ENCODE measurements at places on chromosomes 11 and 22. TPM values are rescaled to one million over a fixed set of nuclear protein-coding genes. Genes with fewer than 3 reads are reported as not detected.

DNA sequence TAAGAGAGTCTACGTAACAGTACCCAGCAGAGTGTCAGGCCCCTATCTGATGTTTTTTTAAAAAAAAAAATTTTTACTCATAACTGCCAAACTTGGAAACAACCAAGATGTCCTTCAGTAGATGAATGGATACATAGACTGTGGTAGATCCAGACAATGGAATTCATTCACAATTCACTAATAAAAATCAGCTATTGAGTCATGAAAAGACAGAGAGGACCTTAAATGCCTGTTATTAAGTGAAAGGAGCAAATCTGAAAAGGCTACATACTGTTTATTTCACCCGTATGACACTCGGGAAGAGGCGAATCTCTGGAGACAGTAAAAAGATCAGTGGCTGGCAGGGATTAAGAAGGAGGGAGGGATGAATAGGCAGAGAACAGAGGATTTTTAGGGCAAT, 541.4 kb upstream of the TENM4 start:
- no peak for DNase-seq

DNA sequence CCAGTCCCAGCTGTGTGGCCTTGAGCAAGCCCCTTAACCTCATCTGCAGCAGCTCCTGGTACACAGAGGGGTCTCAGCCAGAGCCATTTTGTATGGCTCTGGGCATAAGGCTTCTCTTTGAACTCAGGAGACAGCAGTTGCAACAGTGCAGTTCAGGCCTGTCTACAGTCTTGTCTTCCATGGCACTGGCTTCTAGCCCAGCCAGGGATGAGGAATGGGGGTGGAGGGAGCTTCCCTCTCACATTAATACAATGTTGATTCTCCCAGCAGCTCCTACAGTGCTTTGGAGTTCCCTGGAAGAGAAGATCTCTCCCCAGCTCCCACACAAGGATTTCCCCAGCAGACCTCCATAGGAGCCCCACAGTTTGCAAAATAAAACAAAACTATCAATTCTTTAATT, 350.2 kb downstream of the BUD13 start:
- DNase-seq = no peak

DNA sequence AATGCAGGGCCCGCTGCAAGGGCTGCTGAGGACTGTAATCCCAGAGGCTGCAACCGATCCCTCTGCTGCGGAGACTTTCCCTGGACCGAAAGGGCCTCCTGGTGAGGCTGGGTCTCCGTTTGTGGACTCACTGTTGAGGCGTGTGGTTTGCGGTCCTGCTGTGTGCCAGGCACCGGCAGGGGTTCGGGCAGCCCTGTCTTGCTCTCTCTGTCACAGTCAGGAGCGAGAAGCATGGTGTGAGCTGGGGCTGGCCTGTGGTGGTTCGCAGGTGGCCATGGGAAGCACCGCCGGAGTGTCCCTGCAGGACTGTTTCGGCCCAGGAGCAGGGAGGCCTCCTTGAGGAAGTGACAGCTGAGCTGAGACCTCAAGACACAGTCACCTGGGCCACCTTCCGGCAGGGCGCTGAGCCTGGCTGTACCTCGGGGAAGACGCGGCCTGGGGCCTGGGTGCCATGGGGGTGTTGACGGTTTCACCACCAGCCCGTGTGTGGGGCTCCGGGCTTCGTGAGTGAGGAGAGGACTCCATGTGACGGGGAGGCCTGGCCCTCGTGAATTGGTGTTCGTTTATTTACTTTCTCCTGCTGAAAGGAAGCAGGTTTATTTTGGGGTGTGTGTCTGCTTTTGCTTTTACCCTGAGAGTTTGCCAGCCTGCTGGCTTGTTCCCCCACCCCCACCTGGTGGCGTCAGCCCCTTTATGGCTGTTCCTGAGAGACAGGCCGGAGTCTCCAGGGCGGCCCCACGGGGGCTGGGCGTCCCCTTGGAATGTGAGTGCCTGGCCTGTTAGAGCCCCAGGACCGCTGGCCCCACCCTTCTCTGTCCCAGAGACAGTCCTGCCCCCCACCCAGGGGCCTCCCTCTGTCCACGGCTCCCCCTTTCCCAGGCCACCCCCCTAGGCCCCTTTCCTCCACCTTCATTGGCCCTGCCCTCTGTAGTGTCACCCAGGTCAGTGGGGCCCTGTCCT, 122.5 kb downstream of the KCNQ1OT1 start:
- DNase-seq = no peak

DNA sequence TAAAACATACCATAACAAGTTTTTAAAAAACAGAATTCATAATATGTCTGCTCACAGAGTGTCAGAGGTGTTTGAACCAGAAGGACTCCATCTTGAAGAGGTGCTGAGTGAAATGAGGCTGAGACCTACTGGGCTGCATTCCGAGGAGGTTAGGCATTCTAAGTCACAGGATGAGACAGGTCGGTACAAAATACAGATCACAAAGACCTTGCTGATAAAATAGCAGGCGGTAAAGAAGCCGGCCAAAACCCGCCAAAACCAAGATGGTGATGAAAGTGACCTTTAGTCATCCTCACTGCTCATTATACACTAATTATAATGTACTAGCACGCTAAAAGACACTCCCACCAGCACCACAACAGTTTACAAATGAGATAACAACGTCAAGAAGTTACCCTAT, 116.4 kb downstream of the ARHGAP32 start:
- no peak for DNase-seq

GRCh38 chr11:69087133-69087524, 38.4 kb downstream of the TPCN2 start:
- no peak for DNase-seq

DNA sequence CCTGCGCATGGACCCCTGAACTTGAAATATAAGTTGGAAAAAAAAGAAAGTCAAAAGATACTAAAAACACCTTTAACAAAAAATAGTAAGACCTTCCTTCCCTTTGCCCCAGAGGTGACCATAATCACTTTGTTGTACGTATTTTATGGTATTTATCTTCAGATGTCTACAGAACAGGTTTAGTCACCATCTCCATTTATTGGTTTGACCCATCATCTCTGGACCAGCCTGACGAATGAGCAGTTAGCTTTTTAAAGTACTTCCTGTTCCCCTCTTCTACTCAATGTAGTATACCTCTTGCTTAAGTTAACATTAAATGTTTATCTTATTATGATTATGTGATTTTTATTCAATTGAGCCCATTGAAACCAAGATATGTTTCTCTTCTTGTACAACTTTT, 64.7 kb upstream of the CREB3L1 start:
- no peak for DNase-seq

GRCh38 chr11:117828611-117829368, 4.2 kb upstream of the FXYD2 start:
- no peak for DNase-seq

GRCh38 chr22:27105142-27106025, 448.0 kb downstream of the MIAT start:
- DNase-seq = peak; percentile 54

DNA sequence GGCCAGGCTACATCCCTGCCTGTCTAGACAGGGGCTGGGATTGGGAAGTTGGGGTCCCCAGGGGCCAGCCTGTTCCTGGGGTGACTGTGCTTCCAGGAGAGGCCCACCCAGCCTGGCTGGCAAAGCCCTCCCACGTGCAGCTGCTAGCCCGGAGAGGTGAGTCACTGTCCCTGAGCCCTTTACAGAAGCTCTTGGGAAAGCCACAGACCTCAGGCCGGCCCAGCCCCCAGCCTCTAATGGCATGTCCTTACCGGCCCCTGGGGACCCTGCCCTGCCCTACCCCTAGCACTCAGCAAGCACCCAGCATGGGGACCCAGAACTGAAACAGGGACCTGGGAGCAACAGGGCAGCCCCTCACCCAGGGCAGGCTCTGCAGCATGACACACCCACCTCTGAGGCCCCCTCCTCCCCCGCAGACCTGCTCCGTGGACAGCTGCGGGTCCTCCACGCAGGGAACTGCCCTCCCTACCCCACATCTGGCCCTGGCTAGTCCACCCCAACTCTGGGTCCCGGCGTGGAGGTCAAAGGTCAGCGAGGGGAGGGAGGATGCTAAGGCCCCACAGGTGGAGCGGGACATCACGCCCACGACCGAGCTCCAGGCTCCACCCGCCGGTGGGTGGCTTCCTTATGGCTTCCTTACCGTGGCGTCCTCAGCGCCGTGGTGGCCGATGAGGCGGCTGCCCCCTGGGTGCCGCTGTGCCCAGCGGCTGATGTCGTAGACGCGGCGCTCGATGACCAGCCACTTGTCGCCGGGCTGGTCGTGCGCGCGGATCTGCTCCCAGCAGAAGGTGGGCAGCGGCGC, 615 bp downstream of the FADS3 start:
- no peak for DNase-seq

DNA sequence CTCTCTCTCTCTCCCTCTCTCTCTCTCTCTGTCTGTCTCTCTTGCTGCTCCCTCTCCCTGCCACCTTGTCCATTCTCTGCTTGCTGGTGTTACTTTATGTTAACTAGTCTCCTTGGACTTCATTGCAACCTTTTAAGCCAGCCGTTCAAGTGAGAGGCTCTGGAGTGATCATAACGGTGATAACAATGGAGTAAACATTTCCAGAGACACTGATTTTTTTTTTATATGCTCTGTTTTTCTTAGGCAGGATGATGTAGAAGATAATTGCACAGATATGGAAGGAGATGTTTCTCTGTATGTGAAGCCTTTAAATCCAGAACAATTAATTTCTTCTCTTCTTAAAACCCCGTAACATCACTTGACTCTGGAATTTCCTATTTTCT, 287.7 kb downstream of the TMEM135 start:
- no peak for DNase-seq

DNA sequence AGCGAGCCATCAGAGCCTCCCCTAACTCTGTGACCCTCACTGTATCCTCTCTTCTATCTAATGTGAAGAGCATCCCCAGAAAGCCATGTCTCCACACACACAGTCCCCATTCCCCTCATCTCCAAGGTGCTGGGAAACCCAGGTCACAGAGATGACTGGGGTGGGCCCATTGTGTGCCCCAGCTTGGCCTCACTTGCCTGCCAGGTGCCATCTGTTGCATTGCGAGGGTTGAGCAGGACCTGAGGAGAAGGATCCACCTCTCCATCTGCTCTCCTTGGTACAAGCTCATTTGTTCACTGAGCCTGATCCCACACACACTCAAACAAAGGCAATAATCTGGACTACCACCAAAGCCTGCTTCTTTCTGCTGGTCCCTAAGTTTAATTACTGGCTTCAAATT, 118.8 kb downstream of the SPATA19 start:
- no peak for DNase-seq

DNA sequence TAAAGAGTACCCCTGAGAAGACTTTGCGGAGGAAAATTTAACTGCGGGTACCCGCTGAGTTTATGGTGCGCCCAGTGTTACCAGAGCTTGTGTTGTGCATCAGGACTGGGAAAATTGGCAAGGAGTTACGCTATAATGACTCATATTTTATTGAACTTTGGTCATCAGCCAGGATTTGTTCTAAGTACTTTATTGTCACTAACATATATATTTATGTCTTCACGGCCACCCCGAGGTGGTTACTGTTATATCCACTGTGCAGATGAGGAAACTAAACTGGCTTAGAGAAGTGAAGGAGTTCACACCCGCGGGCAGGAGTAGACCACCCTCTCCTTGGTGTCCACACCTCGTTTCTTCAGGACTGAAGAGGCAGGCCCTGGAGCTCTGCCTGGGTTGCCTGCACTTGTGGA, 667 bp downstream of the ACCS start:
- peak; percentile 22 for DNase-seq

DNA sequence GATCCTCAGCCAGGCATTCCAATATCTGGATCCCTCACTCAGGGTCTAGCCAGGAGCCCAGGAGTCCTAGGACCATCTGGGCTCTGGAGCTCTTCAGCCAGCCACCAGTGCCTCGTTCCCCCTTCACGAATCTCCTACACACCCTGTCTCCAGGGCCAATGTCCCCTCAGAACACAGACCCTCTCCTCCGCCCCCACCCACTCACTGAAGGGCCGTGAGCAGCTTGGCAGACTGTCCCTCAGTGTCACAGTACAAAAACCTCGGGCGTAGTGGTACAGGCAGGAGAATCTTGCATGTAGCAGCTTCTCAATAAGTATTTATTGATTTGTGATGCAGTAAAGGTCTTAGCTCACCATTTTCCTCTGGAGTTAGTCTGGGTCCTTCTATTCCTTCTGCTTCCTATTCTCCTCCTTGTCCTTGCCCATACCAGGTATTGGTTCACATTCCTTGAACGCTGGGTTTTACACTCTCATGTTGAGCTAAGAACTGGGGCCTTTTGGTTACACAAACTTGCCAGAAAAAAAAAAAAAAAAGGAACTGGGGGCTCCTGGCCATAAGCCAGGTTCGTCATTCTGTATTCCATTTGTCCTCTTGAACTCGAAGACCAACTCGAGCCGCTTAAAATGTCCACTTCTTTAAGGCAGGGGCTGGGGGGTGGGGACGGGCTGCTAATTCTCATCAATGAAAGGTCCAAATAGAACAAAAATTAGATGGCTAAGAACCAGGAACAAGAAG, 2.3 kb downstream of the CXCR5 start:
- DNase-seq = no peak

DNA sequence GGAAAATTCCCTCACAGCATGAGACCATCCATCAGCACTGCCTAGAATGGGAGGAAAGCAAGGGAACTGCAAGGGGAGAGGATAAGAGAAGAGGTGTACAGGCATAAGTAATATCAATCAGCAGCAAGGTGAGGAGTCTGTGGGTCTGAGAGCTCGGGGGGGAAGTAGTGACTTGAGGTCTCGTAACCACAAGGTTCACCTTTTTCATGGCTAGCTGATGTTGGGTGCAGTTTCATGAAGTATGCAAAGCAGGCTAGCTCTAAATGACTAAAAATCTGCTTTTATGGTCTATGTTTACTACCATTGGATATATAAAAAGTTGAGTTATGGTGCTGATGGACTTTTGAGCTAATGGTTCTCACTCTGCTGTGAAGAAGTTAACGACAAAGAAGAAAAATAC, 35.8 kb downstream of the OR4C6 start:
- no peak for DNase-seq

DNA sequence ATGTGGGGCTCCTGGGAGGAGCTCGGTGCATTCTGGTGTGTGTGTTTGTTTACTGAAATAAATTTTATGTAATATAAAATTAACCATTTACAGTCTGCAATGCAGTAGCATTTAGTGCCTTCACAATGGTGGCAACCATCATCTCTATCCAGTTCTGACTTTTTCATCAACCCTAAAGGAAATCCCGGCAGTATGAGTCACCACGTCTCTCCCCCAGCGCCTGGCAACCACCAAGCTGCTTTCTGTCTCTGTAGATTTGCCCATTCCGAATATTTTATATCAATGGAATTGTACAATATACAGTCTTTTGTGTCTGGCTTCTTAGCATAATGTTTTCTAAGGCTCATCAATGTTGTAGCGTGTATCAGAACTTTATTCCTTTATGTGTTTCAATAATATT, 300.5 kb downstream of the MIAT start:
- no peak for DNase-seq

- DNase-seq = no peak
These were observed 166.5 kb upstream of the CADM1 start for GRCh38 chr11:115670538-115671205.

GRCh38 chr22:20671409-20672081, 102.4 kb upstream of the SERPIND1 start:
- no peak for DNase-seq

PHF21B gene
- total RNA-seq = 0.39 TPM

MMP1 gene
- 0.69 TPM for total RNA-seq

MACROD1 gene
- total RNA-seq = 23.1 TPM

TXNRD2 gene
- total RNA-seq = 12.2 TPM

UVRAG gene
- total RNA-seq = 28.5 TPM

HOATZ gene
- total RNA-seq = not detected

C11orf42 gene
- total RNA-seq = not detected

RASSF10 gene
- 9.8 TPM for total RNA-seq

APOL3 gene
- total RNA-seq = 6.8 TPM
